Motor neuron (in vitro differentiated cells): ENCODE measurements at places on chromosomes 11 and 22.

DNA sequence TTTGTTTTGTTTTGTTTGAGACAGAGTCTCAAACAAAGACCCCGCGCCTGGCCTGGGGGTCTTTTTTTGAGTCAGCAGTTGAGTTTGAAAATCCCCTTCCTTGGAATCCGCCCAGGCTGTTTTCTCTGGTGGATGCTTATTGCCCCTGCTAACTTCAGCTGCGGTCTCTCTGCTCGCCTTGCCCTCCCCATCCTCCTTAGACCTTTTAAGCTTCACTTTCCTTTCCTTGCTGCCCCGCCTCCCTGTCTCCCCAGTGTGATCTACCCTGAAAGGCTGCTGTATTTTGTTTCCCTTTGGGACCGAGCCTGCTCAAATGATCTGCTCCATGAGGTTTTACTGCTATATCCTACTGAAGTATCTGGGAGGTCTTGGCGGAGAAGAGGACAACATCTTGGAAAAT, 2.5 kb downstream of the USP18 start:
- ATAC-seq, result no peak

GRCh38 chr11:106399076-106399511, 321.6 kb downstream of the AASDHPPT start:
- ATAC-seq, result peak; percentile 60

GRCh38 chr22:49589301-49589700, 238.4 kb downstream of the BRD1 start:
- ATAC-seq, result no peak

DNA sequence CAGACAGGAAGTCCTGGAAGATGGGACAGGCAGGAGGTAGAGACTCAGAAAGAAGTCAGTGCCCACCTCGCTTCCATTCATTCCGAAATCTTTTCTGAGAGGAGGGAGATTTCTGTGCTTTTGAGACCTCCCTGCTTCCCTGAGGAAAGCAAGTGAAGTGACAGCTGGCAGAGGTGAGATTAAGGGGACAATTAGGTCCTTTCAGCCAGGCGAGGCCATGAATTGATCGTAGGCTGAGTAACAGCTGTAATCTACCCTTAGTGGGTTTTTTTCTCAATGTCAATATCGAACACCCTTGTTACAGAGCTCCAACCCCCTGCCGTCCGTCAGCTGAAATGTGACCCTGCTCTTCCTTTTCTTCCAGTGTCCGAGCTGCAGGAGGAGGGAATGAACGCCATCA, 96.0 kb downstream of the PARVA start:
- no peak for ATAC-seq

- no peak for ATAC-seq
These were observed 908 bp downstream of the PPME1 start for GRCh38 chr11:74171997-74172396.

DNA sequence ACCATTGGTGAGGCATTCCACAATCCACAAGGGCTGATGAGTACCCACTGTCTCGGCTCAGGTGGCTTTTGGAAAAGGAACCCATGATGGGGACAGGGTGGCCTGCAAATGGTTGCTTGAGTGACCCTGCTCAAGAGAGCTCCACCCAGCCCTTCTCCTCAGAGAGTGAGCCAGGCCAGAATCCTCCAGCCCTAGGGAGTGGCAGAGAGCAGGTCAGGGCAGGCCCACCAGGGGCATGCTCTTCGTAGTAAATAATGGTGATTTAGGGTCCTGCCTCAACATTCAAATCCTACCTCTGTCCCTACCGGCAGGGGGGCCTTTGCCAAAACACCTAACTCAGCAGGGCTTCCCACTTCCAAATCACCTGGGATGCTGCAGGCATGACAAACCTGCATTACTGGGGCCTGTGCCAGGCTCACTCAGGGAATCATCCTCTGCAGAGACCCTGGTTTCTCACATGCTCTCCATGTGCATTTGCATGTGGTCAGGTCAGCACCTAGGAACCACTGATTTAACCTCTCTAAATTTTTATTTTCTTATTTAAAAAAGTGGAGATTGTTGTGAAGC, 17.3 kb upstream of the TP53I11 start:
- no peak for ATAC-seq
